ENCODE measurements at places on chromosomes 7 and 10.

GRCh38 chr7:128962899-128963298, 25.2 kb downstream of the IRF5 start:
- DNase-seq: no peak

DNA sequence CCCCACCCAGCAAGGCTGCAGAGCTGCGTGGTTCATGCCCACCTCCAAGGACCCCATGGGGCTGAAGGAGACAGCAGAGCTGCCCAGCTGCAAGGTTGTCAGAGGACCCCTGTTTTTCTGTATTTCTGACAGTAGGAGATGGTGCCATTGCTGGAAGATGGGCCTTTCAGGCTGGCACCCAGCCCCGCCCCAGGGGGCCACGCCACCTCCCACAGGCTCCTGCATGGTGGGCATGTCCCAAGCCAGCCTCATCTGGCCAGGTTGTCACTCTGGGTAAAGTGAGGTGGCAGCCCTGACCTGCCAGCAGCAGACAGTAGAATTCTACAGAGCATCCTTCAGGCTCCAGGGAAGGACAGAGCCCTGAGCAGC, 75.5 kb upstream of the RET start:
- DNase-seq: no peak

- DNase-seq: peak; percentile 10
Measured at GRCh38 chr7:156650042-156650441, 9.5 kb downstream of the RNF32 start.

DNA sequence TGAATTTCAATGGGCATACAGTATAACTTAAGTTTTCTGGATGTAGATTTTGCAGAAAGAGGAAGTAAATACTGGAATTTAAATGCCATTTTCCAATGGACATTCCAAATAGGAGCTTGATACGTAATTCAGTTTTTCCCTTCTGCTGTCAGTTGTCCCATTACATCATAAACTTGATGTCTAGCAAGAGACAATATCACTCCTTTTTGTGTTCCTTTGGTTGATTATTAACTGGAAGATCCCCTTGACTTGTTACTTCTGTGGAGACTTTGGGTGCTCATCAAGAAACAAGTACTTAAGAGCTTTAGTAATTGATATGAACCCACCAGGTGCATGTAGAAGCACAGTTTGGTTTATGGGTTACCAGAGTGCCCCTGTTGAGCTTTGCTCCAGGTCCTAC, 116.1 kb downstream of the ST7 start:
- no peak for DNase-seq

GRCh38 chr7:123472750-123473445, 61.5 kb downstream of the IQUB start:
- DNase-seq: no peak

DNA sequence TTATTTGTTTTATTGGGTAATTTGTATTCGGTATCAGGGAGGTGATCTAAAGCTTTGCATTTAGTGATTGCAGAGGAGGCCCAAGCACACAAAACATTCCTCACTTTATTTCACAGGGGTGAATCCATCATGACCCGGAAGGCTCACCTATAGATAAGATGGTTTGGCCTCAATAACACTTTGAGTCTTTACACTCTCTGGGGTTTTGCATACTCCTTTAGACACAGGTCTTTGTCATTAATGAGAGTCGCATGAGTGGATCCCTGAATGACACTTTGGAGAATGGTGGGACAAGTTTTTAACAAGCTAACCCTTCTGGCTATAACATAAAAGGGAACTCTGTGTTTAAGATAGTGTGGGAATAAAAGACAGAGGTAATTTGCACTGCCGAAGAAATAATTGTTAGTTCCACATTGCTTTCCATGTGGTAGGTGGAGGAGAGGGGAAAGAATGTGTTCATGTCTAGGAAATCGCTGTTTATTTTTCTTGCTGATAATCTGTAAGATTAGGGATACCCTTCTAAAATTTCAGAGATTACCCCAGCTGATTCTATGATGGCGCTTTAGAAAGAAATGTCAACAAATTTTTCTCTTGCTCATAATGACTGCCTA, 455.8 kb downstream of the TFEC start:
- DNase-seq: no peak

- DNase-seq: no peak
Measured at GRCh38 chr10:69866246-69866687, 64.6 kb downstream of the COL13A1 start.

- peak; percentile 36 for DNase-seq
Measured at GRCh38 chr10:94439275-94439861, 37.0 kb downstream of the TBC1D12 start.

DNA sequence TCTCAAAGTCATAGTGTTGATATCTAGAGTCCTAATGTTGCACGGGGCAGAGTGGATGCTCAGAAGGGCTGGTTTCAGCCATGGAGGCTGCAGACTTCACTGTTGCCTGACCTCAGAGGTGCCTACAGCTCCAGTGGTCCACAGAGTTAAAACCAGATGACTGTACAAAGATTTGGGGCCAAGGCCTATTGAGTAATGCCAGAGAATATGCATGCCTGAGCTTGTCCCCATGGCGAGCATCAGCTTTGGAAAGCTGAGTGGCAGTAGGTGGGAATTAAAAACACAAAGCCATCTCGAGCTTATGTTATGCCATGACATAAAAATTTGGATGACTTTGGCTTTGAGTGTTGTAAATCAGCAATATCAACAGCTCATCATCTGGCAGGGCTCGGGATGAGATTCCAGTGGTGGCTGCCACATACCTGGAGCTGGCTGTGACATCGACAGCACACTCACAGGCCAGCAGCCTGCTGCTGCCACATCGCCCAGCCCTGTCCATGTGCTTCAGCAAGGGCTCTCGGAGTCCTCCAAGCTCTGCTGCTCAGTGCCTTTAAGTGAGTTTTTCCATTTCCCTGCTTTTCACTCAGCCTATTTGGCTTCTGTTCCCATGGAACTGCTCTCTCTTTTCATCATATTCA, 379.6 kb downstream of the TNS3 start:
- DNase-seq: no peak

GRCh38 chr10:72660220-72660619, 31.7 kb upstream of the MCU start:
- DNase-seq: no peak

GRCh38 chr10:91381257-91381891, 28.8 kb upstream of the HECTD2 start:
- DNase-seq: no peak

- peak; percentile 70 for DNase-seq
Measured at GRCh38 chr7:50204581-50204980, 99.9 kb upstream of the IKZF1 start.

GRCh38 chr7:152664636-152665035, 11.3 kb downstream of the XRCC2 start:
- no peak for DNase-seq

DNA sequence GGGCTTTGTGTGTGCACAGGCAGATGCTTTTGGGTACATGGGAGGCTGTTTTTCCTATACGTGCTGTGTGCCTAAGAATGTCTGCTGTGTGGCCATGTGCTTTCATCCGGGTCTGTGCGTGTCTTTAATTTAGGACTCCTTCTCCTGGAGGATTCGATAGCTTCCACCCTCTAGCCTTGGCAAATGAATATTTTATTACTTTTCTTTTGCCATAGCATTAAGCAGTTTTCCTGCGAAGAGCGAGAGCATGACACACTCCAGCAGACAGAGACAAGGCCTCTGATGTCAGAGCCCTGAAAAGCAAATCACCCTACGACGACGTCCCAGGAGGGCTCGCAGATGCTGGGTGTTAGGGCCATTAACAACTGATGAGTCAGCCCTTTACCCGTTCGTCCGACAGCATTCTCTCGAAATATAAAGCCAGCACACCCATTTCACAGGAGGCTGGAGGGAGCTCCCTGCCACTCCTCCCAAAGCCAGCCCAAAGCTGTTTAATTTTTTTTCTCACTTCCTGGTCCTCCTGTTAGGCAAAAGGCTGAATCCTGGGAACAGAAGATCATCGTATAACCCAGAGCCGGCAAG, 311.3 kb upstream of the ZMIZ1 start:
- DNase-seq: peak; percentile 52

- peak; percentile 86 for DNase-seq
Measured at GRCh38 chr10:94427166-94427565, 24.8 kb downstream of the TBC1D12 start.

DNA sequence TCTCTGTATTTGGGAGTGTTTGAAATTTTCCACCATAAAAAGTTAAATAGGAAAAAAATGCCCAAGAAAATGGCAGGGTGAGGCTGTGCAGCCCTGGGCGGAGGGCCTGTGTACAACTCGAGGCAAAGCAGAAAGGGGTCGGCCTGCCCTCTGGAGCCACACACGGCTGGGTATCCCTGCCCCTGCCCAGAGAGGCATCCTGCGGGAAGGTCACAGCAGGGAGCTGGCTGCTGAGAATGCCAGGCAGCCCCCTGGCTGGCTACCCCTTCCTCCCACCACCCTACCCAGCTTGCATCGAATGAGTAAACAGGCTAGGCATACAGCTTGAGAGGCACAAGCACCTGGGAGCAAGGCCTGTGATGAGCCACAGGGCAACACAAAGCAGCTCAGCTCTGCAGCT, 46.1 kb downstream of the CAMK2B start:
- DNase-seq: no peak

DNA sequence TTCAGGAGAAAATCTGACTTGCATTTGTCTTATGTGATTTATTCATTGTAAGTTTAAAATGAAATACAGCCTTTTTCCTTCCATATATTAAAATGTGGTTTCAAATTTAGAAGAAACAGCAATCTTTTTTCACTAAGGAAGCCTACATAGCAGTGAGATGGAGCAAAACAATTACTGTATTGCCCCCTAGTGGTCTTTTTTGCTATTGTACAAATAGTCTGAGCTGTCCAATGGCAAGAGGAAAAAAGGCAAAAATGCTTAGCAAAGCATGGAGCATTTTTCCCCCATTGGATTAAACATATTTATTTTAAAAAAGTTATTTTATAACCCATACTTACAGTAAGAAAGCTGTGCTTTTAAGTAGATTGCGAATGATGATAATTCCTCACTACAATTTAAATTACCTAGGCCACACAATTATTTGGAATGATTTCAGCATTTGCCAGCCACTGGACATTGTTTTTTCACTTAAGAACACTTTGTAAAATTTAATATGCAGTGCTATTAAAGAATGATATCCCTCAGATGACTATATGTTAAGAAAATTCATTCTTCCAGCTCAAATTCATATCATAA, 119.5 kb downstream of the CPED1 start:
- peak; percentile 70 for DNase-seq

GRCh38 chr10:58951746-58952145, 224.7 kb upstream of the PHYHIPL start:
- no peak for DNase-seq

GRCh38 chr7:103343758-103344452, 662 bp downstream of the DNAJC2 start:
- DNase-seq: peak; percentile 71

DNA sequence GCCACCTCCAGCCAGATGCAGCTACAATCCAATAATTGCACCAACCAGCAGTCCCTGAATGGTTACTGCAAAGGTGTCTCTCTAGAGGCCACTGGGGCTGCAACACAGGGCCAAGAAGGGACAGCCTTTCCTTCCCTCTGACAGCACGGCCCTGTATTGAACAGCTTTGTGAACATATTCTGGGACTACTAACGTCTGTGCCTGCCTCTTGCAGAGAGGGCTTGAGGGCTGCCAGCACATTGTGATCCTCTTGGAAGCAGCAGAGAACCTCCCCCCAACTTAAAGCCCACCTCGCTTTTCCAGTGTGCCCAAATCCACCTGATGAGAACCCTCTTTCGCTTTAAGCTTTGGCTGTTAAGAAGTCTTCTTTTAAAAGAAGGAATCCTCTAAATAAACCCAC, 415.9 kb downstream of the RPS24 start:
- DNase-seq: no peak

DNA sequence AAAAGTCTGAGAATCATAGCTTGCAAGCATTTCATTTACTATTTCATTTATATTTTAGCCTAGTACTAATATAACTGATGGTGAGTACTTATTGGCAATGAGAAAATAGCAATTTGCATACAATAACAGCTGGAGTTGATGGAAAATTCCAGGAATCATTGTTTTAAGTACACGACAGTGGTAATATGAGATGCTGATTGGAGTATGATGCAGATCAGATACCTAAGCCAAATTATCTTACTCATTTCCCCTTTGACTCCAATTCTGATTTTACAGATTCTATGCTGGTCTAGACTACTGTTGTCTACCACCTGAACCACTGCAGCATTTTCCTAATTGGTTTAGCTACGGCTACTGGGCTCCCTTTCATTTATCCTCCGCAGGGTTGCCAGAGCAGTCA, 36.7 kb downstream of the GNG11 start:
- no peak for DNase-seq

DNA sequence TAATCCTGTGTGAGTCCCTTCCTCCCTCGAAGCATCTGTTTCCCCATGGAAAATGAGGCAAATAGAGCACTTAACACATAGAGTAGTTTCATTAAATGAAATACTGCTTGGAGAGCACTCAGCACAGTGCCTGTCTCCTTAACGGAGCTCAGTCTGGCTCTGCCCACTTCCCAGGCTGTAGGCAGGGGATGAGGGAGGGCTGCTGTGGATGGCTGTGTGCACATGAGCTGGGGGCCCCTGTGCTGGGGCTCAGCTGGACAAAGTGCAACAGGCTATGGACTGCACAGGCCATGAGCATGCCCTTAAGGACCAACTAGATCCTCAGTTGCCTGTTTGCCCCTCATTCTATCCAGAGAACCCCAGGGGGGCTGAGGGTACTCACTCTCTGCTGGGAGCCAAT, 14.5 kb downstream of the ZCCHC24 start:
- no peak for DNase-seq

- no peak for DNase-seq
Measured at GRCh38 chr7:134710511-134710853, 63.8 kb downstream of the BPGM start.

GRCh38 chr7:41027428-41028115, 675.3 kb downstream of the INHBA start:
- no peak for DNase-seq

- no peak for DNase-seq
Measured at GRCh38 chr7:42351316-42351935, 114.4 kb upstream of the GLI3 start.

- DNase-seq: no peak
Measured at GRCh38 chr7:69825113-69825972, 227.1 kb downstream of the AUTS2 start.

GRCh38 chr7:84492098-84493034, 297.8 kb upstream of the SEMA3A start:
- DNase-seq: no peak

DNA sequence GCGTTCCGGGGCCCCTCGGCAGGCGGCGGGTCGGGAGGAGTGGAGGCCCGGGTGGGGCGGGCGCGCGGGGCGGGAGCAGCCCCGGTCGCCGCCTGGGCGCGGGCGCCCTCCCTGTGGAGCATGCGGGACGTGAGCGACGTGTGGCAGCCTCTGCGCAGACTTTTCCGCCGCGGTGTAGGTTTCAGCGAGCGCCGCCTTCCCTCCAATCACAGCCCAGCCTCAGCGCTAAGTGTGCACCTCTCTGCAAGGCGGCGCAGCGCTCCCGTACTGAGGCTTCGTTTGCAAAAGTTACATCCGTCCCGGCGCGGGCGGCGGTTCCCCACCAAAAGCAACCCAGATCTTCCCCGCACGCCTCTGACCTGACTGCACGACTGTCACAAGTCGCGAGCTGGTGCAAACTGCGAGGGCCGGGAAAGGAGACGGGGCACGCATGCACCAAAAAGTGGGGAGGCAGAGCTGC, 1.2 kb upstream of the PFKFB3 start:
- DNase-seq: peak; percentile 58

All from Kasumi-1 (cell line).